ENCODE measurements at places on chromosomes 4 and X. TPM values are rescaled to one million over a fixed set of nuclear protein-coding genes. Genes with fewer than 3 reads are reported as not detected.

DNA sequence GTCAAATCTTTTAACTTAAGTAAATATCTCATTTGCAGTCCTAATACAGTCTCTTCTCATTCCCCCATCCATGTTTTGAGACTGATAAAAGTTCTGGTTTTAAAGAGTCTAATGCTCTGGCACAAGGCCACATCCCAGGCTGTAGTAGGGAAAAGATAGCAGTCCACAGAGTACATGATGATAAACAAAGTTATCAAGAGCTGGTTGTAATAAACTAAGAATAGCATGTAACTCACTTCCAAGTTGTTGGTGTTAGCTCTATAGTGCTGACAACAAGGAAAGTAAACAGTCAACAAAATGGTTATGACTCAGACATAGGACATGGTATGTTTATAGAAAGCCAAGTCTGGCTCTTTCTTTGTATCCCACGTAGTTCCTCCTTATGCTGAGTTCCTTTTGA, 21.8 kb upstream of the AREG start:
- no peak for DNase-seq

- no peak for DNase-seq
Measured at GRCh38 chr4:176885224-176885623, 92.5 kb upstream of the VEGFC start.

DNA sequence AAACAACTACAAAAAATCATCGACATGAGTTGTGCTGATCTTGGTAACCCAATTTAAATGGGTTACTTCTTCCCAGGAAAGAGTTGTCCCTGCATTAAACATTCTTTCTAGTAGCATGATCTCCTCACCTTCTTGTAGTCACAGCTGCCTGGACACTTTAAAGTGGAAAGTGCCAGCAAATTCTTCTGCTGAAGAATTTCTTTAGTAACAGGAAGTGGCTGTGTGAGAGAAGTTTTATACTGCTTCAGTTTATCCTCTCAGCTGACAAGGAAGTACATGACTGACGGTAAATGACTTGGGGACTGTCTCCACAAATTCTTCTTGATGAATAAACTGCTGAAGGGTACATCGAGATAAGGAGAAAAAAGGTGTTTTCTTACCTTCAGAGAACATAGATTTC, 18.2 kb upstream of the TNIP3 start:
- no peak for DNase-seq

DNA sequence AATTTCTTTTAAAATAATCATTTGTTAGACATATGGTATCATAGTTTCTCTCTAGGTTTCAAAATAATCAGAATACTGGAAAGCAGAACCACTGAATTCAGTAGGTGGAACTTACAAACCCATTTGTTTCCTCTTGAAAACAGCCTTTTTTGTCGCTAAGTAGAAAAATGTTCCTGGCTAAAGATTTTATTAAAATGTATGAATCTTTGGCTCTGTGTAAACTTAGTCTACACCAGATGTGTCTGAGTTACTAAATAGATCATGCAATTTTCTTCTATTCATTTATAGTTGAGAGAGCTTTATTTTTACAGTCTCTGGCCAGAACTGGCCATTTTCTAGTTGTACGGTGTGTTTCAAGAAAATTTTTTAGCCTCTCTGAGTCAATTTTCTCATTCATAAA, 1.0 kb downstream of the CYSLTR1 start:
- no peak for DNase-seq

DNA sequence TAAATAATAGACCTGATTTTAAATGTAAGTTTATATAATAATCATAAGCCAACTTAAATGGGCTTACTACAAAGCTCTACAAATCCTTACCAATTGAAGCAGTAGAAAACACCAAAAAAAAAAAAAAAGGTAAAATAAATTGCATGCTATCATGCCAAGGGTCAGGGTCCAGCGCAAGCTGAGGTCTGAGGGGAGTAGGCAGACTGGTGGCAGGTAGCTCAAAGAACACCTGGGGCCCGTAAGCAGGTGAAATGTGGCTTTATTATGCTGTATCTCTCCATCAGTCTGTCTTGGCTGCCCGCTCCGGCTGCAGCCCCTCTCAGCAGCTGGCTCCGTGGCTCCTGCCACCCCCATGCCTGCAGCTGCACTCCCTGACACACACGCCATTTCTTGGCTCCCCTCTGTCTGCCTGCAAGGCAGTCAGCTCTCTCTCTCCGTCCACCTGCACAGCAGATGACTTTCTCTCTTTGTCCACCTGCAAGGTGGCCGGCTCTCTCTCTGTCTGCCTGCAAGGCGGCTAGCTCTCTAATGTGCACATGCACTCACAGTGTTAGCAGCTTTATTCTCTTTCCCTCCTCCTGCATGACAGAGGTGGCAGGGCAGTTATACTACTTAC, 209.4 kb upstream of the UGT8 start:
- DNase-seq = no peak

- DNase-seq = no peak
Measured at GRCh38 chrX:103640401-103641155, 11.8 kb downstream of the TCEAL1 start.

GRCh38 chrX:134646691-134647090, 11.6 kb downstream of the PLAC1 start:
- DNase-seq = no peak

GRCh38 chrX:52380993-52381392, 12.2 kb downstream of the XAGE2 start:
- no peak for DNase-seq

DNA sequence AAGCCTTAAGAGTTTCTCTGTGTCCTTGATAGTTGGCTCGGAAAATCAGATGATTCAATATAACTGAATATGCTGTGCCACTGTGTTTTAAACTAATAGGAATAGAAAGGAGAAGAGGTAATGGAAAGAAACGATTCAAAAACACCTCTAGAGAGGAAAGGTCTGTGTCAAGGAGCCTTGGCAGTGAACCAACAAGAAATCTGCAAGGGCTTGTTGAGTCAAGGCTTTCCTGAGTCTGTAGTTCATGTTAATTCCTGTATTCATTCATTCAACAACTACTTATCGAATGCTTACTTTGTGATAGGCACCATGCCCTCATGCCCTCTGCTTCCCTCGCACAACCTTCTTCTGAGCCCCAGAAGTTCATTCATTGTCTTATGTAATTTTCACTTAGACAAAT, 336.0 kb downstream of the PDHA2 start:
- no peak for DNase-seq

- DNase-seq = no peak
Measured at GRCh38 chr4:26826721-26827120, 33.9 kb upstream of the STIM2 start.

DNA sequence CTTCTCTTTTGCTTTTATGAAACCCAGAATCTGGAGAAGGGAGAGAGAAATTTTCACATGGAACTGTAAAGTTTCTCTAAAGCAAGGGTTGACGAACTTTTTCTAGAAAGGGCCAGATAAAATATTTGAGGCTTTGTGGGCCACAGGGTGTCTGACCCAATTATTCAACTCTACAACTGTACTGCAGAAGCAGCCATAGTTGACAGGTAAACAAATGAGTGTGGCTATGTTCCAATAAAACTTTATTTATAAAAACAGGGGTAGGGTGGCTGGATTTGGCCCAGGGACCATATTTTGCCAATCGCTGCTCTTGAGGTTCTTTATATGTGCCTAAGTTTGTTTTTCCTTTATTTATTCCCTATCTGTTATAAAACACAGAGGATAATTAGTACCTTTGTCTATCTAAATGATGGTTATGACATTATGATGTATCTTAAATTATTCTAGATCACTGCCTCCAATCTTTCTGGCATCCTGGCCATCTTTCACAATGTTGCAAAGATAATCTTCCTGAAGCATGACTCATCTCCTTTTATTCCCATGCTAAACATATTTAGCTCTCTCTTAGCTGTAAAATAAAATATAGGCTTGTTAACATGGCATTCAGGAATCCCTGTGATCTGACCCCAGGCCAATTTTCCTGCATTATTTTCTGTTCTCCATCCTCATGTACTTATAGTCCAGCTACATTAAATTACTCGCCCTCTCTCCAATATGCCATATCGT, 106.8 kb upstream of the CBLL2 start:
- DNase-seq = no peak

GRCh38 chr4:96039217-96039616, 199.3 kb downstream of the PDHA2 start:
- DNase-seq = no peak

DNA sequence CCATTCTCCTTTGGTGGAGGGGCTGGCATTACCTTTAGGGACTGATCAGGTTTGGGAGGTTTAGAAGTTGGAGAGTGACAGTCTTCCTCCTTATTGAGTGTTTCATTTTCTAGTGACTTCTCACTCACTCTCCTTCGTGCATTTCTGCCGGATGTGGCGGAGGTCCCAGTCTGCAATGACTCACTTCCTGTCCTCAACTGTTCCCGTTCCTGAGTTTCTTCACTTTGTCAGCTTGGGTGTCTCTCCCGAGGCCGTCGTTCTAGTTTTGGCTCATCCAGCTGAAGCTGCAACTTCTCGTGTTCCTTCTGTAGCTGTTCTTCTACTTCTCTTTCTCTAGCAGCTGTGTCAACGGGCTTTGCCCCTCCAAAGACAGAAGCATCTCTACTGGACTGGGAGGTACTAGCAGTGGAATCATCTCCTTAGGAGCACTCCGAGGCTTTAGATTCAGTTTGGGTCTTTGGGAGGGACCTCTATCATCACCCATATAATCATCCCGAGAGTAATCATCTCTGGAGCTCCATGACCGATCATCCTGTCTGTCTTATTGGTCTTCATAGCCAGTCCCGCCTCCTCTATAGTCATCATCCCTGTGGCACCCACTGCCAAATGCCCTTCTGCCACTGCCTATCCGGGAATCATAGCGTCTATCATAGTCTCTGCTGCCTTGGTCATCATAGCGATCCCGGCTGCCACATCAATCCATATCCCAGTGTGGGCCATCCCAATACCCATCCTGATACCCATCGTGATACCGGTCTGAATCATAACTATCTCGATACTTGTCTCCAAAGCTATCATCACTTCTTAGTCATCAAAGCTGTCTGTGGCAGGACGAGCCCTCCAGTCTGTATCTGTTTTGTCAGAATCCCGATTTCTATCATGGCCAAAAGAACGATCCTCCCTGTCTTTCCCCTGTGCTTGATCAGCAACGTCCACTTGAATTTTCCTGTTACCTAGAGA, 35.3 kb upstream of the VSIG4 start:
- DNase-seq = no peak

- DNase-seq = no peak
Measured at GRCh38 chrX:107848591-107848990, 22.9 kb downstream of the MID2 start.

GRCh38 chrX:76148041-76148665, 24.7 kb upstream of the PBDC1 start:
- DNase-seq = no peak

The KLHL13 gene
- 155 TPM for total RNA-seq

The H2BW2 gene
- total RNA-seq = not detected

The CCDC149 gene
- 462 TPM for total RNA-seq

The INTS6L gene
- 23.6 TPM for total RNA-seq

The GPC3 gene
- 6.0 TPM for total RNA-seq
